ENCODE measurements at places on chromosomes 16 and 17.

- no peak for DNase-seq
Observed at GRCh38 chr16:3138342-3138741, 3.5 kb downstream of the ZNF213 start.

DNA sequence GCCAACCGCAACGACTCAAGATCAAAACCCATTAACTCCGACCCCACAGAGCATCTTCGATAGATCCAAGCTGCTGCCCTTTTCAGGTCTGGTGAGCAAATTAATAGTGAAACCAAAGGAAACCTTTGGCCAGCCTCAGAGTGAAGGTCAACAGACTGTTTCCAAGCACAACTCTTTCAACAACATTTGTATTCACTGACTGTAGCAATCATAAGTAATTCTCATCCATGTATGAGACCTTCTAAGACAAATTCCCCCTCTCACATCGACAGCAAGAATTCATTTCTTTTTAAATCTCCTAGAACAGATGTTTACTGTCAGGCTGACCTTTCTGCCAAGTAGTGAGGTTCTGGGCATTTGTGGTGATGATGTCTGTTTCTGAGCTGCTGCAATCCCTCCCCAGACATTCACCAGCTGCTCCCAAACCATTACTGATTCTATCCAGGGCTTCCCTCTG, 64.2 kb downstream of the SLC39A11 start:
- DNase-seq, result peak; percentile 89

GRCh38 chr16:77133706-77134105, 57.3 kb upstream of the MON1B start:
- DNase-seq, result no peak

- DNase-seq, result no peak
Observed at GRCh38 chr17:68035131-68035522, 408 bp upstream of the KPNA2 start.

GRCh38 chr16:3063625-3064386, 1.6 kb upstream of the IL32 start:
- no peak for DNase-seq

DNA sequence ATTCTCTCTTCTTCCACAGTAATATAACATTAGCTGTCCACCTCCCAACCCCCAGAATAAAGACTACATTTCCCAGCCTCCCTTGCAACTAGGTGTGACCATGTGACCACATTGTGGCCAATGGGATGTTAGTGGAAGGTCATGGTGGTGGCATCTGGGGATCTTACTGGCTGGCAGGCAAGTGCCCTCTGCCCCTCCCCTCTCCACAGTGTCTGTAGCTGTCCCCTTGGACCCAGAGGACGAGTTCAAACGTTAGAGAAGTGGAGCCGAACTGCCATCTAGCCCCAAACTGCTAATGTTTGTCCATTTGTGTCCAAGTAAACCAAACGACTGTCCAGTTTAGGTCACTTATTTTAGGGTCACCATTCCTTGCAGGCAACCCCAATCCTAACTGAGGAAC, 26.6 kb upstream of the KCNG4 start:
- DNase-seq, result peak; percentile 77

GRCh38 chr16:68408967-68409366, 39.3 kb downstream of the SMPD3 start:
- DNase-seq, result no peak

DNA sequence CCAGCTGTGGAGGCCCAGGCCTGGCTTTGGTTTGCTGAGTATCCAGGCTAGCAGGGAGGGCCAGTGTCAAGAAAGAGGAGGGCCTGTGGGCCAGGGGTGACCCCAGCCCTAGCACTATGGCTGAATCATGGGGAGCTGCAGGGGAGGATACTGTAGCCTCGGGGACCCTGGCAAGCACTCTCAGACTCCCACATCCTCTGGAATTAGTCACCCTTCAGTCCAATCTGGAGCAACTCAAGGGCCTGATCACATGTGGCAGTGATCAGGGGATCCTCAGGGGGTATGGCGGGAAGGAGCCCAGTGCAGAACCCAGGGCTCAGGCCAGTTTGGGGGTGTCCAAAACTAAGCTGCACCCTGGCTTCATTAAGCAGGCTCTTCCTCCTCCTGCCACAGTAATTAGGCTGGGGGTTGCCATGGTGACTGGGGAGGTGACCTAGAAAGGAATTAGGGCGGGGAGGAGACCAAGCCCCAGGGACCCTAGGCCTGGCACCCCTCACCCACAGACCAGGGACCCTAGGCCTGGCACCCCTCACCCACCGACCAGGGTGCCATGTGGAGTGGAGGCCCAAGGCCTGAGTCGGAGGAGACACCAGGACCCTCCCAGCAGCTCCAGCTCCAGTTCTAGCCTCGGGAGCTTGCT, 5.8 kb downstream of the NLGN2 start:
- DNase-seq, result peak; percentile 33

GRCh38 chr17:8941520-8941919, 24.0 kb downstream of the PIK3R5 start:
- no peak for DNase-seq

DNA sequence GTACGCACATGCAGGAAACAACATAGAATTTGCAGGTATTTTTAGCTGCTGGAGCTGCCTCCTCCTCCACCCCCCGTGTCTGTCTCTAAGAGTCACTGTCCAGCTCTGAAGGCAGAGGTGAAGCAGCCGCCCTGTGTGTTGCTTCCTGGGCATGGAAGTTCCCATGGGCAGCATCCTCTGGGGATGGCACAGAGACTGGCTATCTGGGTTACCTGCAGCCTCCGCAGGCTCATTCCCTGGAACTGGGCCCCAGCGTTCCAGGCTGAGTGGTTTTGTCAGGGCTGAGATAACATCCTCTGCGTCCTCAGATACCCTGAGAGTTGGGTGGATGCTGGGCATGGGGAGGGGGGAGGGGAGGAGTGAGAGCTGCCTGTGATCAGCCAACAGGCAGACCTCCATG, 41.5 kb upstream of the MRTFB start:
- no peak for DNase-seq

GRCh38 chr16:87551487-87551886, 50.8 kb upstream of the JPH3 start:
- DNase-seq, result no peak

DNA sequence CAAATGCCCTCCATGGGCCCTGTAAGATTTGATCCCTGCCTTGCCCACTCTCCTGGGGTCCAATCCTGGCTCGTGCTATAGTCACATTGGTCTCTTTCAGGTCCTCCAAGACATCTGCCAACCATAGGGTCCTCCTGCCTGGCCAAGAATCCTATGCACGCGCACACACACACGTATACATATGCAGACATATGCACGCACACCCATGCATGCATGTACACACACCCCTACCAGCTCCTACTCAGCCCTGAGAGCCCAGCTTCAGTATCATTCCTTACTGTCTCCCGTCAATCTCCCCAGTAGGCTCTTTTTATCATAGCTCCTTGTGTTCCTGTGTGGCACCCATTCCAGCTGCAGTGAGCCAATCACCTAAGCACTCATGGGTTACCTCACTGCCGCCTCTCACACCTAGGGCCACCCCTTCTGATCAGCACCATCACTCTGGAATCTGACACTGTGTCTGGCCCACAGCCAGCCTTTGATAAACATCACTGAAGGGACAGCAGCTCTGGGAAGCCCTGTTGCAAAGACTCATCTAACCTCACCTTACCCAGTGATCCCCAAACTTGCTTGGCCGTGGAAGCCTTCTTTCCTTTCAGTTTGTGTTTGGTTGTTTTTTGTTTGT, 7.9 kb upstream of the DNAH17 start:
- no peak for DNase-seq

DNA sequence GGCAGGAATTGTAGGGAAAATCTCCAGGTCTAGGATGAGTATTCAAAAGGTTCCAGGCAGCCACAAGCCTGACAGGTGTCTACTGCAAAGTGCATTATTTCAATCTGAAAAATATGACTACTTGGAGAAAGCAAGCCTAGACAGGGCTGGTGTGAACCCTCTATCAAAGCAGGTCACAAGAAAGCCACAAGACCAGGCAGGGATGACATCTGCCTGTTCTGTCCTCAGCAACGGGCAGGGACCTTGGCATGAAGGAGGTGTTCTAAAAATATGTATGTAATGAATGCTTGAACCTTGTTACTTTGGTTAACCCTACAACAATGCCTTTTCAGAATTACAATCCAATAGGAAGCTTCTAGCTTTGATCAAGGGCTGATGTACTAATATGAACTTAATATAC, 1.2 kb upstream of the COX6A2 start:
- DNase-seq, result no peak

DNA sequence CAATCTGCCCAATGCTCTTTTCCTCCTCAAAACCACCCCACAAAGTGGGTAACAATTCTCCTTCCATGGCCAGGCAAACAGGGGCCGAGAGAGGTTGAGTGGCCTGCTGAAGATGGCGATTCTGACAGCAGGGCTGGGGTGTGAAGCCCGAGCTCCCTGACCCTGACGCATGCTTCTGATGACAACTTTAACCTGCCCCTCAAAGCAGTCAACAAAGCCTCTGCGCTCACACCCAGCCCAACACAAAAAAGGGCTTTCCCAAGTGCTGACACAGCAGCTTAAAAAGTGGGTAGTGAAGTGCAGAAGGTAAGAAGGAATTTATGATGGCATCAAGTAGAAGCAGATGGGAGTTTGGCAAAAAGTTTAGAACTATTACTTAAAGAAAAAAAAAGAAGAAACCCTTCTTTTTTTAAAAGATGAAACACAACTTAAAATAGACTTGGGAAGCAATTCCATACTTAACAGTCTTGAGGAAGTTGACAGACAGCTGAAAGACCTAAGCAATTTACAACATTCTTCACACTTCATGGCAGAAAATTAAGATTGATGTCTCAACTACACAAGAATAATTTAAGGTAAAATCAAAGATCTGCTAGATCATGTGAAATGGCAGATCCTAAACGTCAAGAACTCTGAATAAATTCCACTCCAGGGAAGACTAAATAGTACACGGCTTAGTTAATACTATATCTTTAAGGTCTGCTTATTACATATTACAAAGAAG, 133.9 kb downstream of the PARN start:
- no peak for DNase-seq

DNA sequence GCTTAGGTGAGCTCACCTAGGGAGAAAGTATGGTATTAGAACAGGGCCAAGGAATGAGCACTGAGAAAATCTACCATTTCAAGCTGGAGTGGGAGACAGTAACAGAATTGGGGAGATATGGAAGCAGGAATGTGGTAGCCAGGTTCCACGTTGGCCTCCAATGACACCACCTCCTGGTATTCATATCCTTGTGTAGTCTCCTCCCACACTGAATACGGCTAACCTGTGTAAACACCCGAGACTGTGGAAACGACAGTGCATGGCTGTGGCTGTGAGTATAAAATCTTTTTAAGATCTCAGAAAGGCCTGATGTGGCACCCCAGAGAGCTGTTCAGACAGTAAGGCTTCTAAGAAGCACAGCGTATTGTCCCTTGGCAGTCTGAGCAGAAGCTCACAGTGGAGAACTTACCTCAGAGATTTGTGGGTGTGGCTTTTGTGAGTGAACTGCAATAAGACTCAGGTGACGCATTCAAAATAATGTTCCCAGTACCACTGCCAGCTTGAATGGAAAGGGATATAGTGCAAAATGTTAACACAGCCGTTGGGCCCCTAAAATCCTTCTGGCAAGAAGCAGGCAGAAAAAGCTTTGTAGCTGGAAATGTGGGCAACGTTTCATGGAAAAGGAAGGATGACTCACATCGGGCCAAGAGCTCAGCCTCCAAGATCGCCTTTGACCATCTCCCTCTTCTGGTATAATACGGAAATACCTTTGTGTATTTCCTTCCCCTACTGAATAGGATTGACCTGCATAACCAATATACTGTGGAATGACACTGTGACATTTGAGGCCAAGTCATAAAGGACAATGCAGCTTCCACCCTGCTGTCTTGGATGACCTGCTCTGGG, 14.4 kb downstream of the SDR42E1 start:
- peak; percentile 26 for DNase-seq

DNA sequence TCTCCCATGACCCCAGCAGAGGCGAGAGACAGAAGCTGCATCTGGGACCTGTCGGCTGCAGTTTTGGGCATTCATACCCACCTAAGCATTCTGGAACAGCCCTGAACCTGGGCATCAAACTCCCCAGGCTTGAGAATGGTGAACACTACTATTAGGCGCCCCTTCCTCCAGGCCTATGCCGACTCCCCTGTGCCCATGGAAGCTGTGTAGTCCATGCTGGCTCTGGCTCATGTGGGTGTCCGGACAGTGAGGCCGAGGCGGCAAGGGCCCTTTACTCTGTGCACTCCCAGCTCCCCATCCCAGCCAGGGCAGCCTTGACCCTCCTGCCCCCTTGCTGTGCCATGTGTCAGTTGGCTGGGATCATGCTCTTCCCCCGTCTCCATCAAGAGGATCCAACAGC, 89.0 kb upstream of the TOB1 start:
- DNase-seq, result no peak

GRCh38 chr17:81162491-81162890, 2.8 kb upstream of the PVALEF start:
- DNase-seq, result no peak

GRCh38 chr17:46968224-46968834, 10.7 kb downstream of the RPRML start:
- DNase-seq, result no peak

- DNase-seq, result no peak
Observed at GRCh38 chr16:20411055-20411454, 1.7 kb downstream of the ACSM5 start.

- no peak for DNase-seq
Observed at GRCh38 chr17:41513168-41513547, 5.5 kb downstream of the KRT15 start.

DNA sequence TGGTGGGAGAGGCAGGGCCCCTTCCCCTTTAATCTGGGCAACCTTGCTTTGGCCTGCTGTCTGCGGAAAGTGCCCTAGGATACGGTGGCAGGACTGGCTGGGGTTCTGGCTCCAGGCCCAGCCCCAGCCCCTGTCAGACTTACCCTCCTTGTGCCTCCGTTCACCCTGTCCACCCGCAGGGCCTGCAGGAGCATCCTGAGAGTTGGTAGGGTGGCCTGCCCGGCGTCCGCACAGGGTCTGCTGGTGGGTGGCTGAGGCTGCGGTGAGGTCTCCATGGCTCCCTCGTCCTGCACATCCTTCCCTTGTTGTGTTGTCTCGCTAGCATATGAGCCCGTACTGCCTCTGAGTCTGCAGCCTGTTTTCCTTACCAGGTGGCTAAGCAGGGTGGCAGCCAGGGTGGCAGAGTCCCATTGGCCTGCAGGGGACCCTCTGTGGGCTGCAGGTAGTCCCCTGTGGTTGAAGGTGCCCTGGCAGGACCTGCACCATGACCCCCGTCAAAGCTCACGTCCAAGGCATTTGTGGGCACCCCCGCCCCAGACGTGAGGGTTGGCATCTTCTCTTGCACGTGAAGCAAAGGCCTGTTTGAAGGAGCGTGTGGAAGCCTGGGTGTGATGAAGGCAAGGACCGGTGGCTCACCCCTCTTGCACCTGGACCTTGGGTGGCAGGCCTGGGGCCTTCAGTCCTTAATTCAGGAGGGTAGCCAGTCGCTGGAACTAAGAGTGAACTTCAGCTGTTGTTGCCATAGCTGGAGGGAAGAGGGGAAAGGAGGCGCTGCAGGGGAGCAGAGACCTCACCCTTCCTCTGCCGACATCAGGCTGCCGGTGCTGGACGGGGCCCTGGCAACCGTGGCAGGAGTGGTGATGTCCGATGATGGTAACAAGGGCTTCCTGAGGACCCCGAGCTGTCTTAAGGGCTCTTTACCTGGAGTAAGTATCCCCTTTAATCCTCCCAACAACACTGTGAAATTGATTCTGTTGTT, 293.7 kb downstream of the SEC14L1 start:
- DNase-seq, result no peak
